ENCODE measurements at places on chromosomes 5 and 9. TPM values are rescaled to one million over a fixed set of nuclear protein-coding genes. Genes with fewer than 3 reads are reported as not detected.

The CXCL14 gene
- total RNA-seq = 15.5 TPM

The SUSD3 gene
- 3.1 TPM for total RNA-seq

The TAF11L10 gene
- total RNA-seq = not detected

The PCDHA9 gene
- total RNA-seq = not detected

The LRRC19 gene
- not detected for total RNA-seq

The SELENOP gene
- total RNA-seq = 16.9 TPM

The MVB12B gene
- 1.6 TPM for total RNA-seq

The TRUB2 gene
- total RNA-seq = 15.0 TPM

The OR1J2 gene
- total RNA-seq = not detected

The GABRA1 gene
- total RNA-seq = not detected

The SMIM33 gene
- not detected for total RNA-seq

The PHYHD1 gene
- 7.5 TPM for total RNA-seq

The PCDHGB7 gene
- 1.3 TPM for total RNA-seq

The NR6A1 gene
- 0.47 TPM for total RNA-seq

The SARDH gene
- 0.27 TPM for total RNA-seq

The RRAGA gene
- total RNA-seq = 51.7 TPM

The IFNB1 gene
- not detected for total RNA-seq

The FAM153A gene
- total RNA-seq = not detected

The MLANA gene
- total RNA-seq = not detected

The BNC2 gene
- total RNA-seq = 2.5 TPM

The NXNL2 gene
- 0.23 TPM for total RNA-seq

The RECK gene
- 1.7 TPM for total RNA-seq

The LHX2 gene
- total RNA-seq = 12.3 TPM

The SMC2 gene
- total RNA-seq = 17.0 TPM

The STPG3 gene
- not detected for total RNA-seq
